ENCODE measurements at places on chromosomes 6 and 20. TPM values are rescaled to one million over a fixed set of nuclear protein-coding genes. Genes with fewer than 3 reads are reported as not detected.

The TULP4 gene
- total RNA-seq: 18.5 TPM

DNA sequence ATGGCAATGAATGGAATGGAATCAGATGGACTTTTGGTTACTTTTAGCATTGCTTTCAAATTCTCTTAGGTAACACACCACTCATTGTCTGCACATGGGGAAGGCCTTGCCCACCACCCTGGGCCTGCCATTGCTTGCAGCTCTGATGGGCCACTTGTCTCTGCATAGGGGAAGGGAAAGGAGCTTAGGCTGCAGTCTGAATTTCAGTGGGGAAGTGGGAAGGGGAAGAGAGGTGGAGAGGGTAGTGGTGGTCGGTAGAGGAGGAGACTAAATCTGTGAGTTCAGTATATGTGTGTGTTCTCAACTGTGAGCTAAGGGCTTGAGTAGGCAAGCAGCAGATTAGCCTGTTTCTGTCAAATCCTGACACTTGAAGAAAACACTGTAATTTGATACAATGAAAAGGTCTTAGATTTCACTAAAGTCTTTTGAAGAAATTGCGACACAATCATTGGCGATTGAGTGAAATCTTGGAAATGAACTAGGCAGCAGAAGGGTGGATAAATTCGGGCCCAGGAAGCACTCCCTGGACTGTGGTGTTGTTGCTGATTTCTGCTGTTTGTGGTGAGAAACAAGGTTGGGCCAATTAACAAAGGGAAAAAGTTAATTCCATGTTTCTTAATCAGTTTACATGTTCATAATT is 80.6 kb downstream of the OTOR start:
- H3K36me3 ChIP-seq: no peaks in the 10 kb centered on the region
- no peaks in the 10 kb centered on the region for H3K4me1 ChIP-seq
- H3K4me3 ChIP-seq: no peak overlapping the region
- no peak overlapping the region for H3K27ac ChIP-seq
- DNase-seq: no peak
- H3K27me3 ChIP-seq: no peaks in the 10 kb centered on the region

The SLC29A1 gene
- total RNA-seq: 224 TPM

- H3K4me3 ChIP-seq: no peak overlapping the region
- H3K27ac ChIP-seq: no peak overlapping the region
- DNase-seq: no peak
- H3K4me1 ChIP-seq: no peaks in the 10 kb centered on the region
- no peaks in the 10 kb centered on the region for H3K27me3 ChIP-seq
- no peaks in the 10 kb centered on the region for H3K36me3 ChIP-seq
Measured at GRCh38 chr6:128712898-128713297, 170.0 kb upstream of the LAMA2 start.

DNA sequence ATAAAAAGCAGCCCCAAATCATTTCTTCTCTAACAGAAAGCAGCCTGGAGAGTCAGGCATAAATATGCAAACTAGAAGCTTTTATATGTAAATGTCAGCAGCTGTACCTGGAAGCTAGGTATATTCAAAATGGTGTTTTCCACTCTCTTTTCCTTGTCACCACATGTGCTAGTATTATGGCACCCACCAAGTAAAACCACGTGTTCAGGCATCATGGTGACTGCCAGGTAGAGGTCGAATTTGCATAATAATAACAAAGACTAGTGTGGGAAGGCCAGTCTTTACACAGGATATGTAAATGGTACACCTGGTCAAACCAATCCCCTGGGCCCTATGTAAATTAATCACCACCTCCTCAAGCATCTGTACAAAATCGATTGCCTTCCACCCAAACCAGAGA is 124.0 kb downstream of the MMUT start:
- H3K36me3 ChIP-seq: no peaks in the 10 kb centered on the region
- H3K4me1 ChIP-seq: no peaks in the 10 kb centered on the region
- H3K4me3 ChIP-seq: no peak overlapping the region
- no peak for DNase-seq

The RAMACL gene
- not detected for total RNA-seq

- DNase-seq: no peak
- no peaks in the 10 kb centered on the region for H3K36me3 ChIP-seq
- no peak overlapping the region for H3K27ac ChIP-seq
- H3K4me1 ChIP-seq: no peaks in the 10 kb centered on the region
- H3K4me3 ChIP-seq: no peak overlapping the region
- H3K27me3 ChIP-seq: no peaks in the 10 kb centered on the region
Measured at GRCh38 chr6:68637782-68638181, 2.7 kb downstream of the ADGRB3 start.

GRCh38 chr20:38205001-38205400 is 39.9 kb upstream of the TGM2 start:
- no peaks in the 10 kb centered on the region for H3K36me3 ChIP-seq
- no peak overlapping the region for H3K4me3 ChIP-seq
- H3K4me1 ChIP-seq: peaks cover 11% of the 10 kb centered on the region
- no peak for DNase-seq
- no peak overlapping the region for H3K27ac ChIP-seq

DNA sequence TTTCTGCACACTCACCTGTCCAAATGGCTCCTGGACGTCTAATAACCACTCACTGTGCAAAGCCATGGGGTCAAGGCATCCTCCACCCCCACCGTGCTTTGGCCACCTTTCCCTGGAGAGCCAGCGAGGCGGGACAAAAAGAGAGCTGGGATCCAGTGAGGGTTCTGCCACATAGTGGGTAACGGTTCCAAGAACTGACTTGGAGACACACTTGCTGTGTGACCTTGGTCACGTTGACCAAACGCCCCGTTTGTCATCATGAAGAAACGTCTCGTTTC is 287.2 kb downstream of the TFAP2C start:
- no peak for DNase-seq
- H3K4me1 ChIP-seq: no peaks in the 10 kb centered on the region
- no peaks in the 10 kb centered on the region for H3K27me3 ChIP-seq
- H3K36me3 ChIP-seq: no peaks in the 10 kb centered on the region
- H3K4me3 ChIP-seq: no peak overlapping the region
- H3K27ac ChIP-seq: no peak overlapping the region

- no peak overlapping the region for H3K27ac ChIP-seq
- H3K4me3 ChIP-seq: no peak overlapping the region
- no peak for DNase-seq
- no peaks in the 10 kb centered on the region for H3K27me3 ChIP-seq
- H3K36me3 ChIP-seq: no peaks in the 10 kb centered on the region
Measured at GRCh38 chr6:5898563-5898962, 108.2 kb downstream of the NRN1 start.

DNA sequence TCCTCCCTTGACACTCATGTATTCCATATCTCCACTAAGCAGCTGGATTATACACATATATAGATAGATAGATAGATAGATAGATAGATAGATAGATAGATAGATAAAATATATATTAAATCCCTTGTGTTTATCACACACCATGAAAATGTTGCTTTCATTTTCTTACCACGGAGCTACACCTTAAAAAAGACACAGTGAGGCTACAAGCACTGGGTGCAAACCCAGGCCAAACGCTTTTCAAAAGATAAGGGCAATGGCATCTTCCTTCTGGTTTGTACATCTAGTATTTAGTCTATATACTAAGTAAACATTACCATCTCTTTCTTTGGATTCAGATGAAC is 377.1 kb downstream of the ESR1 start:
- no peaks in the 10 kb centered on the region for H3K27me3 ChIP-seq
- no peak for DNase-seq
- H3K4me1 ChIP-seq: no peaks in the 10 kb centered on the region
- no peak overlapping the region for H3K27ac ChIP-seq
- peaks cover 32% of the 10 kb centered on the region for H3K36me3 ChIP-seq
- no peak overlapping the region for H3K4me3 ChIP-seq

GRCh38 chr6:80939898-80940297 is 812.6 kb downstream of the TENT5A start:
- no peaks in the 10 kb centered on the region for H3K27me3 ChIP-seq
- no peak overlapping the region for H3K27ac ChIP-seq
- H3K36me3 ChIP-seq: no peaks in the 10 kb centered on the region
- DNase-seq: no peak
- H3K4me3 ChIP-seq: no peak overlapping the region
- peaks cover 6% of the 10 kb centered on the region for H3K4me1 ChIP-seq

The TBX18 gene
- 81.0 TPM for total RNA-seq

The MROH8 gene
- not detected for total RNA-seq

DNA sequence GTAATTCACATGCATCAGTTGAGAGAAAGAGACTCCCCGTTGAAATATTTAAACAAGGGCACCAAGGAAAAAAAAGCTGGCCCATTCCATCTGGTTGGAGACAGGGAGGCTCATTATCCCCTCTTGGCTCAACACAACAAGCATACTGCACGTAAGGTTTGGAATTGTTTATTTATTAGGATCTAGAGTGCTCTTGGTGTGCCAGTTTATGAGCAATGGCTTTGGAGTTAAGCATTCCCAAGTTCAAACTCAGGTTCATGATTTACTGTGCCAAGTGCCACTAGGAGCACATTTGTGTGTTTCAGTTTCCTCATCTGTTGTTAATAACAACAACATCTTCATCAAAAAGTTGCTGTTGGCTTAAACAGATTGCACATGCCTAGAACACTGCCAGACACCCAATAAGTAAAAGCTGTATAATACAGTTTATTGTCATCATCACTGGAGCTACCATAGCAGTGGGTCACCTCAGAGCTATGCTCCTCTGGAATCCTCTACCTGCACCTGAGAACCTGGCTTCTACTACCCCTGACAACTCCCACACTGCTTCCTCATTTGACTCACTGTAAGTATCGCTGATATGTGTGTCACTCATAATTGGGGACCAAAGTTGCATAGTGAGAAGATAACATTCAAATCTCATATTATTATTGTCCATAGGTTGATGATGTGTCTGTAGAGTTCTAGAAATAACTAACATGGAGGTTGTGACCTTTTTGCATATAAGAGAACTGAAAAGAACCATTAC is 5.4 kb downstream of the SLC17A3 start:
- no peaks in the 10 kb centered on the region for H3K4me1 ChIP-seq
- H3K27me3 ChIP-seq: no peaks in the 10 kb centered on the region
- H3K4me3 ChIP-seq: no peak overlapping the region
- no peaks in the 10 kb centered on the region for H3K36me3 ChIP-seq
- no peak for DNase-seq
- no peak overlapping the region for H3K27ac ChIP-seq

DNA sequence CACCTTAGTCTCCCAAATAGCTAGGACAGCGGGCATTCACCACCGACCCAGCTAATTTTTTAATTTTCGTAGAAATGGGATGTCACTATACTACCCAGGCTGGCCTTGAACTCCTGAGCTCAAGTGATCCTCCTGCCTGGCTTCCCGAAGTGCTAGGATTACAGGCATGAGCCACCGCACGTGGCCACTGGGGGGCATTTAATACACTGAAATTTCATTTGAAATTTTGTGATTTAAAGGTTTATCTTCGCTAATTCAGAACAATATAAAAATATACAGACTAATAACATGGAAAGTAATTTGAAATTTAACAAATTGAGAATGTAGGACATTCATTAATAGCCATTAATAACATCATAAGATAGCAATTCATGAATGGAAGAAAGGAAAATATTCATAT is 20.5 kb upstream of the TBC1D32 start:
- H3K27ac ChIP-seq: no peak overlapping the region
- H3K27me3 ChIP-seq: no peaks in the 10 kb centered on the region
- no peaks in the 10 kb centered on the region for H3K36me3 ChIP-seq
- H3K4me3 ChIP-seq: no peak overlapping the region

DNA sequence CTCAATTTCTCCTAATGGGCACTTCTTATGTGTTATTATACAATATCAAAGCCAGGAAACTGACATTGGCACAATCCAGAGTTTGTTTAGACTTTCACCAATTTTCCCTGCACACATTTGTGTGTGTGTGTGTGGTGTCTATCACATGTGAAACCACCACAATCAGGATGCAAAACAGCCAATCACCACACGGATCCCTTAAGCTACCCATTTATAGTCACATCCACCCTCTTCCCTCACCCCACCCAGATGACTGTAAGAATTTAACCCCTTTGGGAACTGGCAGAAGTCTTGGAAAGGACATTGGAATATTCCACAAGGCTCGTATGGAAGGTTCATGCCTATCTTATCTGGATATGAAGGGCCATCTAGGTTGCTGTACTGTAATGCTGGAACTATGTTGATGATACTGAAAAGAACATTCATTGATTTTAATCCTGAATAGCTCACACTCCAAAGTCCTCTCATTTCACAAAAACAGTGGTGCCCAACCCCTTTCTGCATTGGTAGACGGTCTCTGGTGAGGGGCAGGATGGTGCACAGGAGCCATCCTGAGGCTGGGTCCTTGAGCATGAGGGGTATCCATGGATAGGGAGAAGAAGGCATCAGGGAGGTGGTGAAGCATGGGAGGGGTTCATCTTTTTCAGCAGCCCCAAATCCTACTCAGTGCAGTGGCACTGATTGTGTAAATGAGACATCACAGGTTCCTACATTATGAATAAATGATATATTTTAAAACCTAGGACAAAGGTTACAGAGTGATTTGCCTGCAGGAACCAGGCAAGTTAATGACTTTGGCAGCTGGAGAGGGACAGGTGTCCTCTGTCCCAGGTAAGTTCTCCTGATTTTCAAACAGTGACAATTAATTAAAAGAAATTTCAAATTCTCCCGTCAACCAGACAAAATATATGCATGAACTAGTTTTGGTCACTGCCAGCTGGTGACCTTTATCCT is 12.1 kb upstream of the CTCFL start:
- no peaks in the 10 kb centered on the region for H3K27me3 ChIP-seq
- H3K4me3 ChIP-seq: no peak overlapping the region
- DNase-seq: no peak
- H3K27ac ChIP-seq: no peak overlapping the region

The NANP gene
- total RNA-seq: 2.6 TPM

DNA sequence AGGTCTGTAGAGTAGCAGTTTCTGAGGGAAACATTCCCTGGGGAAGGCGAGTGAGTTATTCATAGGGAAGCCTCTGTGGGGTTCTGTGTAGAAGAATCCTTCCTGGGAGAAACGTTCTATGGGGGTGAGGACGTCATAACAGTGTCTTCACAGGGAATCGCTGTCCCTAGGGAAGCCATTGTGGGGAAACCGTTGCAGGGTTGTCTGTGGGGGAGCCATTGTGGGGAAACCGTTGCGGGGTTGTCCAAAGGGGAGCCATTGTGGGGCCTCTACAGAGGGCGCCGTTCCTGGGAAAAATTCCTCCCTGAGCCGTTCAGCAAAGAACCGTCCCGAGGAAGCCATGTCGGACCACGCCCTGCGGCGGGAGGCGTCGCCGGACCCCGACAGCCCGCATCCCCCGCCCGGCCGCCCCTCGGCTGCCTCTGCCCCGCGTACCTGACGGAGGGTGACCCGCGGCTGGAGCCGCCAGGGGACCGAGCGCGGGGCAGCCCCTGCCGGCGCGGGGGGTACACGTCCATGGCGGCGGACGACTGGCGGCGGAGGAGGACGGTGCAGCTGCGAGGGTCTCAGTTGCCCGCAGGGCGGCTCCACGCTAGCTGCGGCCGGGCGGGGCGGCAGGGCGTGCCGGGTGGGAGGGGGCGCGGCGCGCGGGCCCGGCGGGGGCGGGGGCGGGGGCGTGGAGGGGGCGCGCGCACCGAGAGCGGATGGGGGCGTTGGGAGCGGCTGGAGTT is at the start of gene DNAAF9:
DNAAF9 (minus strand) TSS at position 630 of the 731 bp plus-strand sequence; CDS start at position 518, 112 bp downstream.
- DNase-seq: peak; percentile 78
- H3K4me3 ChIP-seq: peak within 1 kb of the TSS; percentile 93
- H3K27me3 ChIP-seq: no peaks in the 10 kb centered on the region
- H3K4me1 ChIP-seq: no peaks in the 10 kb centered on the region
- H3K36me3 ChIP-seq: no peaks in the 10 kb centered on the region

The TMEM242 gene
- total RNA-seq: 2.3 TPM

The CCN5 gene
- total RNA-seq: 377 TPM

GRCh38 chr20:49824206-49824605 is 11.6 kb downstream of the SLC9A8 start:
- no peak for DNase-seq
- peaks cover 41% of the 10 kb centered on the region for H3K36me3 ChIP-seq
- H3K27me3 ChIP-seq: no peaks in the 10 kb centered on the region
- H3K4me3 ChIP-seq: no peak overlapping the region
- H3K27ac ChIP-seq: no peak overlapping the region
- H3K4me1 ChIP-seq: peaks cover 16% of the 10 kb centered on the region
